H9 (cell line): ENCODE measurements at places on chromosomes 1 and 21. TPM values are rescaled to one million over a fixed set of nuclear protein-coding genes. Genes with fewer than 3 reads are reported as not detected.

DNA sequence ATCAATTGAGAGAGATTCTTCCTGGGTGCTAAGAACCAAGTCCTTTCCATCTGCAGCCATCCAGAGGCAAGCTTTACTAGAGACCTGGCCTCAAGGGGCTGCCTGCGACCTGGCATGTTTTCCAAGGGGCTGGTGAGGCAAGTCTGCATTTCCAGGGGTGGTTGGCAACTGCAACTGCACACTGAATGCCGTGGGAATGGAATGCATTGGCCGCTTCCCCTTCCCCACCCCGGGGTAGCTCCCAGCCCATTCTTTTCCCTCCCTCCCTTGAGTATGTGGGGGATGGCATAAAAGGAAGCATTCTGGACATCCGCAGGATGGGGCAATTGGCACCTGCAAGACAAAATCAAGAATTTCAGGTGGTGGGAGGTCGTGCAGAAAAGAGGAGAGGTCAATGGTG, 155.1 kb downstream of the IGSF21 start:
- no peak for DNase-seq

DNA sequence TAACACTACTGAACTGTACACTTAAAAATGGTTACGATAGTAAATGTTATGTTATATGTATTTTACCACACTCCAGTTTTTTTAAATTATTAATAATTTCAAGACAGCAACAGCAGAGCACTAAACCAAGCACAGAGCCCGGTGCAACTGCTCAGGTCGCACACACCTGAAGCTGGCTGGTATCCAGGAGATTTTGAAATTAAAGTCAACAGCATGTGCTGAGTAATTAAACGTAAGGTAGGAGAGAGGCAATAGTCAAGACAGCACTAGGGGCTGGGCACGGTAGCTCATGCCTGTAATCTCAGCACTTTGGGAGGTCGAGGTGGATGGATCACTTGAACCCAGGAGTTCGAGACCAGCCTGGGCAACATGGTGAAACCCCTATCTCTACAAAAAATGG, 35.1 kb upstream of the SLC30A10 start:
- DNase-seq: no peak

GRCh38 chr1:24949331-24949881, 19.3 kb upstream of the RUNX3 start:
- DNase-seq: no peak

GRCh38 chr1:203366476-203366875, 15.6 kb upstream of the FMOD start:
- DNase-seq: no peak

- no peak for DNase-seq
Measured at GRCh38 chr1:96096613-96097321, 624.8 kb upstream of the PTBP2 start.

- peak; percentile 94 for DNase-seq
Measured at GRCh38 chr1:37946703-37947360, at the start of gene INPP5B. TSS of gene INPP5B (minus strand) at chr1:37947053. CDS start at chr1:37946308, 745 bp downstream.

- DNase-seq: no peak
Measured at GRCh38 chr1:39642796-39643195, 3.4 kb upstream of the HEYL start.

Gene HTR6
- 0.29 and 0.37 TPM in 2 replicates for total RNA-seq

Gene PIK3C2B
- total RNA-seq: 13.1 and 13.2 TPM in 2 replicates
